ENCODE measurements at places on chromosomes 4 and X. TPM values are rescaled to one million over a fixed set of nuclear protein-coding genes. Genes with fewer than 3 reads are reported as not detected.

- DNase-seq = no peak
These were observed 2.7 kb downstream of the USO1 start for GRCh38 chr4:75727073-75727472.

The RBBP7 gene
- total RNA-seq = 260 TPM

The BEX4 gene
- total RNA-seq = not detected

DNA sequence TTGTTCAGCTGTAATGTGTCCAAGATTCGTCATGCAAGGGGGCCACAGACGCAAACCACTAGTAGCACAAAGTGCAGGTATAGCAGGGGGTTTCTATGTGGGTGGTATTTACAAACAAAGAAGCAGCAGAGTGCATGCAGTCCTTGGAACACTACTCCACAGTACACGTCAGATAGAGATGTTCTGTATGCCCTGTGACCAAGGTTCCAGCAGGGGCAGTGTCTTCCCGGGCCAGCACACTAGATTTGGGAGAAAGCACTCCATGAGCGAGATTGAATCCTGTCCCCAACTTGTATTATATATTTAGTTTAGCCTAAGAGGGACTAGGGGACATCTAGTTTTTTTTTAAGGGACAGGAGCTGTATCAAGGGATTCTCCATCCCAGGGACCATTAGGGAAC is 54.4 kb upstream of the ESX1 start:
- DNase-seq = no peak

DNA sequence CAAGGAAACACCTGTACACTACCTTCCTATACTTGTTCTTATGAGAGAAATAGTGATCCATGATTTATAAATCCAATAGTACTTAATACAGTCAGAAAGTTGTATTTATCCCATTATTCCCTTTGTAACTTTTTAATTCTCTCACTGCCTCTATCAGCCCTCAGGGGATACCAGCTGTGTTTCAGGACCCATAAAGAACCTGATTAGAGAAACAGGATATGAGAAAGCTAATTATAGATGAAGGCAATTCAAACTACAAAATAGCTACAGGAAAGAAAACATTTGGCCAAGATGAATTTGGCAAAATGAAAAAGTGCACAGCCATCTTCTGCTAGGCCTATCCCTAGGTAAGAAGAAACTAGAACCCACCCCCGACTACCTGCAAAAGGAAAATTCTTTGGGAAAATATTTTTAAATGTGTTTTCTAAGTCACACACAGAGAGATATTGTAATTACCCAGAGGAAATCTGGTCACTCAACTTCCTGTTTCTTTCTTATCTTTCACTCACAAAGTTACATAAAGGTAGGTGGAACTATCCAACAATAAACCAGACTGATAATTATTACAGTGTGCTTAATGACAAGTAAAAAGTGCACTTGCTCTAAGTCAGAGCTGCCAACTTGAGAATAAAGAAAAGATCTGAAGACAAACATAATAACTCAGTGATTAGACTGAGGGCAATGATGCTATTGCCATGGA is 836.5 kb upstream of the HTR2C start:
- DNase-seq = no peak

The BCORL1 gene
- 0.74 TPM for total RNA-seq

The TMPRSS11F gene
- total RNA-seq = not detected

DNA sequence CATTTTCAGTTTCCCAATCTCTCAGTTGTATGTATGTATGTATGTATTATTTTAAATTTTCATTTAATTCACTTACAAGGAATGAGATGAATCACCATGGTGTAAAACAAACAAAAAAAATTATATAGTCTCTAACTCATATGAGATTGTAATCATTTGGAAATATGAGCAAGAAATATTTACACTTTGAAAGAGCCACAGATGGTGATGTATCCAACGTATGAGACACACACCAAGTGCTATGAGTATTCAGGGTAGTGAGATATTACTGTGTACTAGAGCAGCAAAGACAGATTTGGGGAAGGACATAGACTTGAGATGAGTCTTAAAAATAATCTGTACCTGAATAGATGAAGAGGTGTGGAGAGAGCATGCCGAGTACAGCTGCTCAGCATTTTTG is 1154.4 kb downstream of the RAPGEF2 start:
- no peak for DNase-seq

The SMARCA1 gene
- 26.3 TPM for total RNA-seq

- no peak for DNase-seq
These were observed 37.4 kb upstream of the NDST3 start for GRCh38 chr4:117996891-117997290.

GRCh38 chrX:19723427-19723826 is 164.0 kb downstream of the SH3KBP1 start:
- DNase-seq = peak; percentile 33

DNA sequence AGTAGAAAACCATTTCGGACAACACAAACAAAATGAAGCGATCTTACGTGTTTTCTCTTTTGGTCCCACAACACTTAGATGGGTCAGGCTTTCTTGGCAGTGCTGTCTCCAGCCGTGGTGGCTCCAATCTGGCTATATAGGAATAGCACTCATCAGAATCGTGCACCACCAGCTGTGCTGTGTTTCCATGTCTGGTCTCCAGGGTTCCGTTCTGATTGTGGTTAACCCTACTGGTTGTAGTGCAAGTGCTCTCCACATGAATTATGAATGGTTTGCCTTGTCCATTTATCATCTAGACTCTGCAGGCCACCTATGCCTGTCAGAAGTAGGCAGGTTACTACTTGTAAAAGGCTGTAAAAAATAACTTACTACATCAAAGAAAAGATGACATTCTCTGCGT is 536.3 kb downstream of the IQCM start:
- DNase-seq = no peak

The ARL9 gene
- total RNA-seq = not detected

The PRR32 gene
- total RNA-seq = not detected

The FGF13 gene
- not detected for total RNA-seq

DNA sequence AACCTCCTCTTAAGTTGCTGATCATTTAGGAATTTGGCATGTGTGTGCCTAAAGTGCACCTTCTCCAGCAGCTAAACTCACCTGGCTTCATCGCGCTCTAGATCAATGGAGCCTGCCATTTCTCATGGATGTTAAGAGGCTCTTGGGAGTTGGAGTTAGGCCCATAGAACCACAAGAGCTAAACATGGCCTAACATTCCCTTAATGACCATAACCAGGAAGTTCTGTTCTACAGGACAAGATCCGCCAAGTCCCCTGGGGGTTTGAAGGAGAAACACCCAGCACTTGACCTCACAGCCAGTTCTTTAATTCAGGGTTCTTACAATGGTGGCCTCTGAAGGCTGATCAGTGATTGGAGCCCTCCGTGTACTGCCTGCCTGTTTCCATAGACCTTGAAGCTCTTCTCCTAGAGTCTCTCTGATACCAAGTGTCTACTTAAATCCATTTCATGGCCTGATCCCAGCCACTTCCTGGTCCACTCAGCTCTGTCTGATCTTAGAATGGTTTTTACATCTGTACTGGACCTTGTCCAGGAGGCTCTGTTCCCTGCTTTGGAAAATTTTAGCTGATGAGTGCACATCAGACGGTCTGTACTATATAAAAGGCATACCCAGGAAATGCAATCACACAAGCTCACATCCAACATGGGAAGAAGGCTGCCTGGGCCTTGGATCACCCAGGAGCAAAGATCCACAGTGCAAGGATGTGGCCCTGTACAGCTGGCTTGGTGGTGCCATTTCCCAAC is 45.1 kb downstream of the RPS3A start:
- DNase-seq = no peak

DNA sequence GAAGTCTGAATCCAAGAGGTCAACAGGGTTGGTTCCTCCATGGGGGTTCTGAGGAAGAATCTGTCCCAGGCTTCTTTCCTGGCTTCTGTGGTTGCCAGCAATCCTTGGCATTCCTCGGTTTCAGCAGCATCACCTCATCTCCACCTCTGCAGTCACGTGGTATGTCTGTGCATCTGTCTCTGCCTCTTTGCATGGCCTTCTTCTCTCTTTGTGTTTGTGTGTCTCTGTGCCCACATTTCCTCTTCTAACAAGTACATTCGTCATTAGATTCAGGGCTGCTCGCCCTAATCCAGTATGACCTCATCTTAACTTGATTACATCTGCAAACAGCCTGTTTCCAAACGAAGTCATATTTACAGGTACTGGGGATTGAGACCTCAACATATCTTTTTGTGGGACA is 114.0 kb downstream of the BCOR start:
- peak; percentile 64 for DNase-seq

DNA sequence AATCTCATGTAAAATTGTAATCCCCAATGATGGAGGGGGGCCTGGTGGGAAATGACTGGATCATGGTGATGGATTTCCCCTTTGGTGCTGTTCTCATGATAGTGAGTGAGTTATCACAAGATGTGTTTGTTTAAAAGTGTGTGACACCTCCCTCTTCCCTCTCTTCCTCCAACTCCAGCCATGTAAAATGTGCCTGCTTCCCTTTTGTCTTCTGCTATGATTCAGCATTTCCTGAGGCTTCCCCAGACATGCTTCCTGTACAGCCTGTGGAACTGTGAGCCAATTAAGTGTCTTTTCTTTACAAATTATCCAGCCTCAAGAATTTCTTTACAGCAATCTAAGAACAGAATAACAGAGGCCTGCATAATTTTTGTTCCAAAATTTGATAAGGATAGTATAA is 85.2 kb downstream of the ANAPC10 start:
- peak; percentile 73 for DNase-seq

The TMEM35A gene
- not detected for total RNA-seq

- DNase-seq = no peak
These were observed 270.1 kb downstream of the QDPR start for GRCh38 chr4:17241835-17242234.

DNA sequence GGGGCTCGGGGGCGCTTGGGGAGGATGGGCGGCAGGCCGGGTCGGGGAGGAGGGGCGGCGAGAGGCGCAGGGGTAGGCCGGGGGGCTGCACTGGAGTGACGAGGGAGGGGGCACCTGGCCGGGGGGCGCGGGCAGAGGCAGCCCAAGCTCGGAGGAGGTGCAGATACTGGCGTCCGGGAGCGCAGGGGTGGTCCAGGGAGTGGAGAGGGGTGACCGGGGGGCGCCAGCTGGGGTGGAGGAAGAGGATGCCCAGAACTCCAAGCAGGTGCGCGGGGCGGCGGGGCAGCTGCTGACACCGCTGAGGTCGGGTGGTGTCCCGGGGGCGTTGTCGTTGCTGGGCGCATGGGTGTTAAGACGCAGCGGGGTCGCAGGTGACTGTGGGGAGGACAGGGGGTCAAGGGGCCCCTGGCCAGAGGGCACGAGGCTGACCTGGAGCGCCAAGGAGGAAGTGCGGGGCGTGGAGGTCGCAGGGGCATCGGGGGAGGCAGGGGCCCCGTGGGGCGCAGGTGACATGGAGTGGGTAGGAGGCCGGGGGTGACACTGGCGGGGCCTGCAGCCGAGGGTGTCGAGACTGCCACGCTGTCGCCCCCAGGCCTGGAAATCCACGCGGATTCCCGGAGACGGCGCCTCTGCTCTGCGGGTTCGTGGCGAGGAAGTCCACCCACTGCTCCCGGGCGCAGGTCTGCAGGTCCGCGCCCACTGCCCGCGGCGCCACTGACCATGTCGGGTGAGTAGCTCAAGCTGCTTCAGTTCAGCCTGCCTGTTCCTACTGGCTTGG is 928 bp downstream of the GYG2 start:
- no peak for DNase-seq

GRCh38 chrX:150161193-150161592 is 201.9 kb upstream of the MAMLD1 start:
- DNase-seq = peak; percentile 26

DNA sequence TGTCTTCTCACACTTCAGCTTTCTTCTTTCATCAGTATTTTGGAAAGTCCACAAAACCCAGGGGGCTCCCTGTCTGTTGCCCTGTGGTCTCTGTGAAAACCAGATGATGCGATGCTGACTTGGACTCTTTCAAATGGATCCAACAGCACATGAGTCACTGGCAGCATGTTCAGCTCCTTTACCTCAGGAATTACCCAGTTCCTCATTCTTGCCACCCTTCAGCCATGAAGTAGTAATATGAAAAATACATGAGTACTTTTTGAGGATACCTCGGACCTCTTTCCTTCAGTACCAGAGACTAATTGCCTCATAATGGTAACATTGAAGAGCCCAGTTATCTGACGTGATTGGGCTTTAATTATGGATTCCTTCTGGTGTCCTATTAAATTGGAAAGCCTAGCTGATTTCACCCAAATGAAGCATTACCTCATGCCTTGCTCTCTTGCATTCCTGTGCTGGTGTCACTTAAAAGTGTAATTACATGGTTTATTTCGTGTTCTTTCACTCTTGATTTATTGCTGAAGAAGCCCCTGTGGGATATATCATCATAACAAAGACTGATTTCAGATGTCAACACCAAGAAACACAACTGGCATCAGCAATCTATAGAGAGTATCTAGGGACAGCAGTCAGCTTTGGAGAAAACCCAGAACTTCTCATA is 63.4 kb downstream of the NFKB1 start:
- peak; percentile 19 for DNase-seq

The SLC7A11 gene
- 23.8 TPM for total RNA-seq

Data from A172 (cell line).